ENCODE measurements at places on chromosomes 7 and 10.

GRCh38 chr10:78852466-78853240 lies 216.1 kb upstream of the ZMIZ1 start:
- no peak for DNase-seq

GRCh38 chr10:118332948-118333710 lies 9.0 kb downstream of the FAM204A start:
- DNase-seq: peak; percentile 4

- DNase-seq: no peak
These were observed 249.2 kb upstream of the PHF14 start for GRCh38 chr7:10724449-10724848.

DNA sequence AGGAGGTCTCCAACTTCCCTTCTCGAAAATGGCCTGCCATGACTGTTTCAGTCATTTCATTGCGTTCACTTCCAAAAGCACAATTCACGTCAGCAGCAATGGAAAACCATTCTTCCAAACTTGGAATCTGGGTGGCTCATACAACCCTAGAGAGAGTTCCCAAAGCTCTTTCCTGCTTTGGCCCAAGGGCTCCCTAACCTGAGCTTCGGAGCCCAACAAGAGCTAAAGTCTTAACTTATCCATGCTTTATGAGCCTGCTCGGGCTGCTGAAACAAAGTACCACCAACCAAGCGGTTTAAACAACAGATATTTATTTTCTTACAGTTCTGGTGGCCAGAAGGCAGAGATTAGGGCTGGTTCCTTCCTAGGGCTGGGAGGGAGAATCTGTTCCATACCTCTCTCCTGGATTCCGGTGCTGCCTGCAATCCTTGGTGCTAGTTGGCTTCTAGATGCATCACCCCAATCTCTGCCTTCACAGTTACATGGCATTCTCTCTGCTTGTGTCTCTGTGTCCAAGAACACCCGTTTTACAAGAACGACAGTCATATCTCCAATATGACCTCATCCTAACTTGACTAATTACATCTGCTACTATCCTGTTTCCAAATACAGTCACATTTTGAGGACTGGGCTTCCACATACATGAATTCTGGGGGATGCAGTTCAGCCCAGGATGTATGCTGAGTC lies 33.5 kb downstream of the CAMK2B start:
- DNase-seq: no peak

- DNase-seq: no peak
These were observed 173.8 kb upstream of the GHITM start for GRCh38 chr10:83965473-83965872.

DNA sequence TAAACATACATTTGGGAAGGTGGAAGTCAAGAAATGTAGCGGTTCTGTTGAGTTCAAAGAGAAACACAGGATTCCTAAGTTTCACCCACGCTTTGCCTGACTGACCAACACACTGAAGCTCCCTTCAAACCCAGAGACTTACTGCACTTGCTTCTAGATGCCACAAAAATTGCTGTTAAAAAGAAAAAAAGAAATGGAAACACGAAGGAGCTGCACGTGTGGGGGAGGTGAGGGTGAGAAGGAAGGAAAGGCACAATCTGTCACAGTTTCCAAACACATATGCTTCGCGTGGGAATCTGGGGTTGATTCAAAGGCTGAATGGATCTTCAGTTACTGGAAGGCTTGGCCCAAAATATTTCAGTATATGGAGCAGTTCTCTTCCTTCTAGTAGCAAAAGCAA lies 495.6 kb downstream of the DNAJB6 start:
- no peak for DNase-seq

DNA sequence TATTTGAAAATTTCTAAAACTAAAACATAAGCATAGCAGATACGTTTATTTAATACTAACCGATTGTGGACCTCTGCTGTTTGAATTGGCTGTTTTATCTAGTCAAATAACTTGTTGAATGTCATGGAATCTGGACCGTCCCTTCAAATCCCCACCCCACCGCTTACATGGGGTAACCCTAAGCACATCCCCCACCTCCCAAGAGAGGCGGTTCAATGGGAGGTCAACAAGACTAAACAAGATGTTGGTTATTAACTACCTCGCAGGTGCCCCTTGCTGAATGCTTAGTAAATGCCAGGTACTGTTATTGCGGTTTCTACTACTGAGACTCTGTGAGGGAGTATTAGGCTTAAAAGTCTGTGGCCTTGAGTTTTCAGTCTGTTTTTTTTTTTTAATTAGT lies 70.9 kb downstream of the DAGLB start:
- DNase-seq: no peak

GRCh38 chr7:152512706-152513105 lies 76.9 kb upstream of the KMT2C start:
- DNase-seq: peak; percentile 29

- no peak for DNase-seq
These were observed 3.1 kb upstream of the LHPP start for GRCh38 chr10:124458473-124458872.

GRCh38 chr7:27129729-27130539 lies 623 bp downstream of the HOXA4 start:
- peak; percentile 66 for DNase-seq

- peak; percentile 100 for DNase-seq
These were observed 35.5 kb downstream of the SEMA3C start for GRCh38 chr7:80883154-80884025.

DNA sequence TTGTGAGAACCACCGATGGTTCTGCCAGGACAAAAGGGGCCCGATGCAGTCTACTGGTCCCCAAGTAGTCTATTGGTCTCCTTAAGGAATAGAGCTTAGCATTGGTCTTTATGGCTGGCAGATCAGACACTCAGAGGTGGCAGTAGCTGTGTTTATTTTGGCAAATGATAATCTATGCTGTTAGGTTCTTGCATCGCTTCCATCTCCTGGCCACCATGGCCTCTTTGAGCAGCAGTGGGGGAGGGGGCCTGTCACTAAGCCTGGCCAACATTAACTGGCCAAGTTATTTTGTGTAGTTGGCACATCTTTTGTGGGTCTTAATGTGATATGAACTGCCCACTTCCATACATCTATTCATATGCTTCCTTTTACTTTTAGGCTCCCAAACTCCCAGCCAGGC lies 4.5 kb upstream of the ZC3HAV1 start:
- DNase-seq: no peak

GRCh38 chr7:84617265-84618030 lies 422.9 kb upstream of the SEMA3A start:
- peak; percentile 17 for DNase-seq

- no peak for DNase-seq
These were observed 88.1 kb upstream of the KCND2 start for GRCh38 chr7:120184866-120185265.

- peak; percentile 88 for DNase-seq
These were observed 3.1 kb downstream of the FLNC start for GRCh38 chr7:128833148-128833945.

- DNase-seq: no peak
These were observed 132.4 kb downstream of the DIP2C start for GRCh38 chr10:556971-557637.

- peak; percentile 96 for DNase-seq
These were observed 27.5 kb downstream of the DLG5 start for GRCh38 chr10:77899080-77899477.

GRCh38 chr7:128860158-128861073 lies 2.2 kb upstream of the ATP6V1F start:
- DNase-seq: peak; percentile 56

- DNase-seq: no peak
These were observed 101.8 kb upstream of the PITRM1 start for GRCh38 chr10:3274414-3274813.

DNA sequence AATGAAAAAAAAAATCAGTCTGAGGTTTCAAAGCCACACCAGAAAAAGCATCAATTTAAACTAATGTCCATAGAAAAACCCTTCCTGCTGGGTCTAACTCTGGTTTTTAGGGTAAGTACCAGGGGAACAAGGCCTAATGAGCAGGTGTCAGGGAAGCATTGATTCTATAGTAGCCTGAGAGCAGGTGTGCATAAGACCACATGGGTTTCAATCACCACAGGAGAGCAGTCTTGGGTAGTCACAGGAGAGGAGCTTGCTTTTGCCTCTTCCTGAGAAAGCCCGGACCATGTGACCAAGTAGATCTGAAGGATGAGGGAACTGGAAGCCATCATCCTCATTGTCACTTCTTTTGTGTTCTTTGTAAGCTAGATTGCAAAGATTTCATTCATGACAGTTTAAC lies 66.3 kb upstream of the AGK start:
- DNase-seq: no peak

GRCh38 chr10:81532403-81532802 lies 342.6 kb upstream of the NRG3 start:
- no peak for DNase-seq

DNA sequence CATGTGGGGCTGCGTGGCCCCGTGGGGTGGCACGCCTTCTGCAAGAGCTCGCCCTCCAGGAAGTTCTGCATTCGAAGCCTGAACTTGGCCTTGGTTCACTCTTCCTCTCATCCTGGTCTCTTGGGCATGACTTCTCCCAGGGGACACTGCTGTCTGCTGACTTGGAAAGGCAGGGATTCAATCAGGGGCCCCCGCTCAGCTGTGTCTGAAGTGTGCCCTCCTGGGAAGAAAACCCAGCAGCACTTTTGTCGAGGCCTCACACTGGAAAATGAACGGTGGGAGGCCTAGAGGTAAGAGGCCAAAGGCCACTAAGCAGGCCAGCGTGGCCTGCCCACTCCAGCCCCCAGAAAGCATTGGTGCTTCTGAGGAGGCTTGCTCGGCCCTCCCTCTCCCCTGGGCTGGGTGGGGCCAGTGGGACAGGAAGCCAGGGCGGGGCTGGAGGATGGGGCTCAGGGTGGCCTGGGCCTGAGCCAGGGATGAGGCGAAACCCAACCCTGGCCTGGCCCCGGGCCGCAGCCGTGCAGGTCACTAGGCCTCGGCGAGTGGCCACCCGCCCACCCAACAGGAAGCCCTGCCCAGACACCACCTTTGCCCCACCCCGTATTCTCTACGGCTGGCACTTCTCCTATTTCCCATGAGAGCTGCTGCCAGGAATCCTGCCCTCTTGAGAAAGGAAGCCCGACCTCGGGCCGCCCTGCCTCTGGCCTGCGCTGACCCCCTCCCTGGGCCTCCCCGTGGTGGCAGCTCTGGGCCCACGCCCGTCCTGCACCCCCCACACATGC lies 81.1 kb downstream of the ZMIZ1 start:
- peak; percentile 95 for DNase-seq

DNA sequence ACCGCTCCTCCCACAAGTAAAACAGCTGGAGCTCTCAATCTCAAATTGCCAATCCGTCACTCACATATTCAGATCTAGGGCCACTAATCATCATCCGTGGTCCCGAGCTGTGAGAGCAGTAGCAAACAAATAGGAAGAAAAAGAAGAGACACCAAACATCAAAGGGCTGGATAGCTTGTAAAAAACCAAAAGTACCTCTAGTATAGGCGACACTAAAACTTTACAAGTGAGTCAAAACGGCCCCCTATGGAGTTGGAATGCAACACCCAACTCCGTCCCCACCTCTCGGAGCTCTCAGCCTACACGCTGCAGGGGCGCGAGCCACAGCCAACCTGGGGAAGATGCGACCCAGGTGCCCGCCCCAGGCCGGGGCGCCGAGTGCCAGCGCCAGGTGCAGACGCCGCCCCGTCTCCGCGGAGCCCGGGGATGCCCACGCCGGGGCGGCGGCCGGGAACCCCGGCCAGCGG lies 581 bp downstream of the FAM3C start:
- DNase-seq: peak; percentile 67

GRCh38 chr7:103795107-103795506 lies 194.4 kb downstream of the RELN start:
- DNase-seq: peak; percentile 16

DNA sequence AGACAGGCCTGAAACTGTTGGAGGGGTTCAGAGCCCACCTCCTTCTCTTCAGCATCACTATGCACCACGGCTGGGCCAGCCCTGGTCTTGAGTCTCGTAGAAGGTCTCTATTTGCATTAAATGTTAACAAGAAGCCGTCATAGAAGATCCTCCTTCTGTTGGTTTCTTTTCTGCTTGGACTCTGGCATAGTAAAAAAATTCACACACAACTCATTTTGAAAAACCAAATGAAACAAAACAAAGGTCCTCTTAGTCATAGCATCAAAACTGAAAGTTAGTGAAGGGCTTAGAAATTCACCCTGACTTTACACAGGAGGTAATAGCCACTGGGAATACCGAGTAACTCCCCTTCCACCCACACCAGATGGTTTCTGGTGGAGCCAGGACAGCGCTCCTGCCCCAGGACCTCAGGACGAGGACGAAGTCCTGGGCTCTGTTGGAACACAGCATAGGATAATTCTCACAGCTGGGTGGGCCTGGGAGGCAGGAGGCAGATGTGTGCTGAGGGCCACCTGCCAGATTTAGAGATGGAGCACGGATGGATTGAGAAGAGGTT lies 248.4 kb upstream of the KLF6 start:
- DNase-seq: peak; percentile 27

DNA sequence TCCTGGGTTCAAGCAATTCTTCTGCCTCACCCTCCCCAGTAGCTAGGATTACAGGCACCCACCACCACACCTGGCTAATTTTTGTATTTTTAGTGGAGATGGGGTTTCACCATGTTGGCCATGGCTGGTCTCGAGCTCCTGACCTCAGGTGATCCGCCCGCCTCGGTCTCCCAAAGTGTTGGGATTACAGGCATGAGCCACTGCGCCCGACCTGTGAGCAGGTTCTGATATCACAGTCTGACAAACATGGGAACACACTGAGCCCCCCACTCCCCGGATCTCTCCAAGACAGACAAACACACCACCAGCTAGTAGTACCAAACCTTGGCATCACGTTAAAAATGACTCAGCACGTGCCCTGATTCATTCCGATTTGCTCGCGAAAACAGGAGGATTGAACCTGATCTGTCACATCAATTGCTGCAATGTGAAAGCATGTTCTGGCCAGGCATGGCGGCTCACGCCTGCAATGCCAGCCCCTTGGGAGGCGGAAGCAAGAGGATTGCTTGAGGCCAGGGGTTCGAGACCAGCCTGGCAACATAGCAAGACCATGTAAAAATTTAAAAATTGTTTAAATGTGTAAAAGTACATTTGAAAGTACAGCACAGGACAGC lies 106.5 kb downstream of the SMURF1 start:
- peak; percentile 24 for DNase-seq

DNA sequence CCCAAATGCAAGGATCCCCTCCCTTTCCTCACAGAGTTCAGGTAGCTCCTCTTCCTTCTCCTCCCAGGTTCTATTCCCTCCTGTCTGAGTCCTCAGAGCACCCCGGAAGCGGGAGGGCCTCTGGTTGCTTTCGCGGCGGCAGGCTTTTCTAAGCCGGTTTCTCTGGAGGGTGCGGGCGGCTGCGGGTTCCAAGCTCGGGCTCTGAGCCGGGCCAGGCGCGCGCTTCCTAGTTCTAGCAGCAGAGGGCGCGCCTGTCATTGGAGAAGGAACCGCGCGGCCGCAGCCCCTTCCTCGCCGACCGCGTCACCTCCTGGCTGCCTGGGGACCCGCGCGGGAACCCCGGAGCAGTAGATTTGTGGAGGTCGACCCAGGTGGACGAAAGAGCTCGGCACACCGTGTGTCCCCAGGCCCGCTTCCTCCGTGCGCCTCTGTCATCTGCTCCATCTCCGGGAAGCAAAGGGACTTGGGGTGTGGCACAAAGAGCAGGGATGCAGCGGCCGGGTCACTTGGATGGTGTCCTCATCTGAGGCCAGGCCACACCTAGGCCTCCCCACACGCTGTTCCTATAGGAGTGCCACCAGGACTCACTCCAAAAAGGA lies 389.0 kb upstream of the PODXL start:
- DNase-seq: peak; percentile 45

GRCh38 chr7:108461840-108462239 lies 5.6 kb upstream of the NRCAM start:
- no peak for DNase-seq

GRCh38 chr7:54145716-54146115 lies 396.5 kb upstream of the VSTM2A start:
- DNase-seq: no peak

Data from M059J (cell line).